ENCODE measurements at places on chromosomes 2 and 18.

- no peak for DNase-seq
These were observed 1.0 kb upstream of the TUBB6 start for GRCh38 chr18:12306752-12307700.

DNA sequence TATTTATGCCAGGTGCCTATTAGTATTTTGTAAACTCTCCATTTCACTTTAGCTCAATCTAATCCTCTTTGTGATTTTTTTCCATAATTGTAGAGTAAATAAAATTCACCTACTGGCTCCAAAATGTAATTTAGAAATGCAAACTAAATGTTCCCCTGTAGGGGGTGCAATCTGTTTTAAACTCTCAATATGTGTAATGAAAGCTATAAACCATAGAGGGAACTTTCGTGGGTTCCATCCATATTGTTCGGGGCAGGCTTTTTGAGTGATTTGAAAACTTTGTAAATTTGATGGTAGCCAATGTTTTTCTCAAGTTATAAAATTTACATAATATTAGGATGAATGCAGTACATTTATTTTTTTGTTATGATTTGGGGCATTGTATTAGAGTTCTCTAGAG is 49.4 kb downstream of the TSPYL6 start:
- no peak for DNase-seq

- DNase-seq: no peak
These were observed 229.6 kb upstream of the FOSL2 start for GRCh38 chr2:28163028-28163427.

DNA sequence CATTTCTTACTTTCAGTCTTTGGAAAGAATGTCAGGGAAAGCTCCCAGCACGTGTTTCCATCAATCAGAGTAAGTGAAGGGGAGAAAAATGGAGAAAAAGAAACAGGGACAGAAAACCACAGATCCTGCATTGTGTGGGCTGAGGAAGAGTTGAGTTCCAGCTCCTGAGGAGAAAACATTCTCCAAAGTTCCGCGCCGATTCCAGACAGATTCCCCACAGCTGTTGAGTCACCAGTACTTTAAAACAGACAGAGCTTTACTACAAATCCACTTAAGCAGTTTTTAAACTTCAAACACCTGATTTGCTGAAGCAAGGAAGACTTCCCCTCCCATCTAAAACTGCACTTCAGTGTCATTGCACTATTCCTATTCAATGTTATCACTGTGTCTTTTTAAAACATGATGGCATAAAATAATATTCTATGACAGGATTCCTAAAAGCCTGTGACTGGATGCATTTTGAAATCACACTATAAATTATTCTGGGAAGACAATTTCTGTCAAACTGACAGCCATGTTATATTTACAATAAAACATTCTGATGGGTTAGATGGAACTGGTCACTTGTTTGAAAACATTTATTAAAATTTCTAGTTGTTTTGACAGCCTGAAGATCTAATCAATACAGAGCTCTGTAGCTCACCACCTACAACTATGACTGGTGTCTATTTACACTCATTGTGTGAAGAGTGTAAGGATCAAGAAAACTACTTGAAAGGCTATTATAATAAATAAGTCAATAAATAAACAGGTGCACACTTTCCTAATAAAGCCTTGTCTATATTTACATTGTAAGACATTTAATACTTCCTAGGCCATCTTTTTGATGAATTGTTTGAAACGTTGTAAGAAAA is 40.9 kb downstream of the TCF4 start:
- no peak for DNase-seq

DNA sequence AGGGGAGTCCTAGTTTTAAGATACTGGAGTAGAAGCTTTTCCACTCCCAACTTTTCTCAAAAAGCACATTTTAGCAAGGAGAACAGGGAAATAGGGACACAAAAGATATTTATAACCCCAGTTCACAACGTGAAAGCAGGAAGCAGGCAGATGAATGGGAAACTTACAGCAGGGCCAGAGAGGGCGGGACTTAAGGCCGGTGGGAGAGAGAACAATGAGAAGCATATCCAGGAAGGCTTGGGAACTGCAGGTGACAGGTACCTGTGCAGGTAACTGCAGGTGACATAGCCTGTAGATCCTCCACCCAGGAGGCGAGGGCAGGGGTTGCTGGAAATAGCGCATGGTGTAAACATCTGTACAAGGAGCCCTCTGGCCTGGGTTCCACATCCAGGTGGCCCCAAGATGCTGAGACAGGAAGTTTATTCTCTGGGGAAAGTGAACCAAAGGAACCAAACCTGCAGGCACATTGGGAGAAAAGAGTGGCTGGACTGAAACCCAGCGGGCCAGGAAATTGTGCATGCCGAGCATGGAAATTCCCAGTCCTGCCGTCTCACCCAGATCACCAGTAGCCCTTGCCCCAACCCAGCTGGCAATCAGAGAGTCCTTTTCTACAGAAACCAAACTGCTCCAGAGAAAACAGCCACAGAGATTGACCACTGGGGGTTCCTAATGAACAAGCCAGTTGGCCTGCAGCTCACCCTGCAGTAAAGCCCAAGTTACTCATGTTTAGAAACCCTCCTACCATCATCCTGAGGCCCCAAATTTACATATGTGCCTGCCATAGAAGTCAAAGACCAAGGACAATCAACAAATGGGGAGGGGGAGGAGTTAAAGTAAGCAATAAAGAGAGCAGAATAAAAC is 24.3 kb upstream of the COL6A3 start:
- no peak for DNase-seq

DNA sequence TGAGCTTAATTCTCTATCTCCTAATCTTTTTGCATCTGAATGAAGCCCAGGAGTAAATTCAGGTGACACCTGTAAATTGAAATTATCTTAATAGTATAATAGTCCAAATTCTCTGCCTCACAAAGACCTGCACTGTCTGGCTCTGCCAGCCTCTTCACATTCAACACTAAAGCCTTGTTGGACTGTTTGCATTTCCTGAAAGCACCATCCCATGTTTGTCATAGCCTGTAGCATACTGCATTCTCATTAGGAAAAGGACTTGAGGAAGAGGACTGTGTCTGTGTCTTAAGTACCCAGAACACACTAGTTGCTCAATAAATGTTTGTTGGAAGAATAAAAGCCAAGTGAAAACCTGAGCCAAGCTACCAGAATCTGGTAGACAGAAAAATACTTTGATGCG is 42.9 kb upstream of the GRHL1 start:
- DNase-seq: no peak
